ENCODE measurements at places on chromosomes 6 and 20. TPM values are rescaled to one million over a fixed set of nuclear protein-coding genes. Genes with fewer than 3 reads are reported as not detected.

Gene FBXO30
- total RNA-seq = 12.7 TPM

Gene MRAP2
- 18.8 TPM for total RNA-seq

Gene IP6K3
- total RNA-seq = not detected

Gene TP53INP2
- 3.0 TPM for total RNA-seq

Gene TAF8
- 28.4 TPM for total RNA-seq

Gene CFAP206
- 0.65 TPM for total RNA-seq

Gene TREML2
- total RNA-seq = not detected

Gene TMEM244
- not detected for total RNA-seq

Gene NRM
- 1.9 TPM for total RNA-seq

Gene SAMHD1
- 26.0 TPM for total RNA-seq

Gene KCNK16
- not detected for total RNA-seq

Gene SCRT2
- not detected for total RNA-seq

Gene WASF1
- total RNA-seq = 12.3 TPM

Gene CTCFL
- not detected for total RNA-seq

Gene TMEM151B
- total RNA-seq = under 0.01 TPM

Gene NMBR
- total RNA-seq = not detected

Gene GABRR1
- total RNA-seq = not detected

Gene ARHGAP40
- not detected for total RNA-seq

Gene CTAGE9
- not detected for total RNA-seq

Gene HCRTR2
- total RNA-seq = not detected

Gene TMC2
- not detected for total RNA-seq

Gene NR2E1
- total RNA-seq = not detected

Gene MYCT1
- total RNA-seq = 133 TPM

Gene SPDEF
- not detected for total RNA-seq

Gene VWA7
- total RNA-seq = not detected

Gene NKAIN4
- total RNA-seq = not detected

Gene SCGN
- total RNA-seq = not detected

Gene UQCC2
- total RNA-seq = 29.2 TPM

Gene PHF1
- 7.5 TPM for total RNA-seq

Gene C6orf141
- 2.7 TPM for total RNA-seq

Gene PKIG
- total RNA-seq = 194 TPM

Gene LZTS3
- total RNA-seq = 2.3 TPM

Gene PTPN1
- 32.8 TPM for total RNA-seq

Gene MCCD1
- total RNA-seq = not detected

Gene HLA-DOB
- total RNA-seq = not detected

Data from epithelial cell of umbilical artery (primary cell).